ENCODE measurements at places on chromosomes 1 and 21. TPM values are rescaled to one million over a fixed set of nuclear protein-coding genes. Genes with fewer than 3 reads are reported as not detected.

GRCh38 chr1:198878566-198878965, 239.7 kb downstream of the PTPRC start:
- no peak for DNase-seq

Gene PLA2G5
- total RNA-seq = not detected

GRCh38 chr1:105585791-105586190, 1470.7 kb upstream of the PRMT6 start:
- no peak for DNase-seq

Gene SPRR2F
- total RNA-seq = not detected

GRCh38 chr1:205381305-205381704, 24.6 kb upstream of the KLHDC8A start:
- no peak for DNase-seq

- no peak for DNase-seq
Observed at GRCh38 chr1:115327270-115327669, 10.8 kb downstream of the NGF start.

DNA sequence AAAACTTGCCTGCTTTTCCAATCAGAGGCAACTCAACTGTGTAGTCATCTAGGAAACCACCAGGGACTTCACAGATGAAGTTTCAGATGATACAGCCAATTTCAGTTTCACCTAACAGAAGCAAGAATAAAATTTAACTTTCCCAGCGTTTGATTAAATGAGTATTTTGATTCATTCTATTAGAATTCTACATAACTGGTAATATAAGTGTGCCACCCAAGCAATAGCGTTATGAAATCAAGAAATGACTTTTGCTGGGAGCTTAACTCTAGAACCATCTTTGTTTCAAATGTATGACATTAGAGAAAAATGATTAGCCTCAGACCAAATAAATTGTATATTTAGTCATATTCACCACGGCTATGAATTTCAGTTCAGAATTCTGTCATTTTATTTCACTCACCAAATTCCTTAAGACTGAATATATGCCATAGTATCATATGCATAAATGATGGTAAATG, 239.3 kb downstream of the NRIP1 start:
- no peak for DNase-seq

Gene KRTAP13-4
- total RNA-seq = not detected

Gene PEX14
- total RNA-seq = 18.7 TPM

GRCh38 chr1:1098681-1099421, 17.0 kb downstream of the C1orf159 start:
- DNase-seq = no peak

Gene C1orf87
- not detected for total RNA-seq
